ENCODE measurements at places on chromosomes 6 and 20.

GRCh38 chr6:40718401-40718800 is 131.2 kb upstream of the LRFN2 start:
- no peak for DNase-seq

DNA sequence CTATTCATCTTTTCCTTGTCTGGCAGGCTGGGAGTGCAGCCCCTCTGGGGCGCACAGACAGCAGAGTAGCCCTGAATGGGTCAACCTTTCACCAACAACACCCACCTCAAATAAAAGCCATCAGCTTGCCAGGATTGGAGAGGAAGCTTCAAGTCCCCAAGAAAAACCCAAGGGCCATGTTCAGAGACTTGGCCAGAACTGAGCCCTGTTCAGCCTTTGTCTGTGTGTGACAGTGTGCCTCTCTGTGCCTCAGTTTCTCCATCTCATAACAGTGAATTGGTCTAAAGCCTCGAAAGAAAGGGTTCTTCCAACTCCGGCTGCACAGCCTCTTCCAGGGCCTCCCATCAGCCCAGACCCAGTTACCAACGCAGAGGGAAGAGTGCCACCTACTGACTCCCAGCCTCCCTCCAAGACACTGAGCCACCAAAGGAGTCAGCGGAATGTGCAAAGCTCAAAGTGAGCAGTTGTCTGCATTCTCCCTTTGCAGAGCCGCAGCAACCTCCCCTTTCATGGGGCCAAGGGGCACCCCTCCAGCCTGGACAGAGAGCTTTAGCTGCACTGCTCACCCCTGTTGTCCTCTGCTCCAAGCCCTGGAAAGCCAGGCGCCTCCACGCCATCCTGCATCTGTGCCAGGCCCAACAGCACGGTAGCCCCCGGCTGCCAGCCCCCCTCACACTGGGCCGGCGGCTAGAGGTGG is 82.7 kb upstream of the TOP1 start:
- peak; percentile 22 for DNase-seq

GRCh38 chr6:17980329-17980728 is 7.1 kb downstream of the KIF13A start:
- DNase-seq: no peak

GRCh38 chr20:13002251-13002650 is 6.5 kb upstream of the SPTLC3 start:
- no peak for DNase-seq

DNA sequence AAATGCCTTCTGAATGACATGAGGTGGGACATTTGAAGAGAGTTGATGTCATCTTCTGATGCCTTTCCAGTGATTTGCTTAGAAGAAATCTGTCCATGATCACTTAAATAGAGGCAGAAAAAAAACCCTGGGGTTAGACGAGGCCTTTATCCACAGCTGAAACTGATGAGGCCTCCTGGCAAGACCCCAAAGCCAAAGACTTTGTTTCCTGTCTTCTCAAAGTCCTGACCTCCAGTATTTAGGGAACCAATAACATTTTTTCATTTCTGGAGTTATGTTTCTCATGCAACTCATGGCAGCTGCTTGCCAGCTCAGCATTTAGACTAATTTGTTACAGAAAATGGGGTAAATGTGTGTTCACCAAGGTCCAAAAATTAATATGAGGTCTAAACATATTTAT is 248.0 kb upstream of the PRDM1 start:
- no peak for DNase-seq

DNA sequence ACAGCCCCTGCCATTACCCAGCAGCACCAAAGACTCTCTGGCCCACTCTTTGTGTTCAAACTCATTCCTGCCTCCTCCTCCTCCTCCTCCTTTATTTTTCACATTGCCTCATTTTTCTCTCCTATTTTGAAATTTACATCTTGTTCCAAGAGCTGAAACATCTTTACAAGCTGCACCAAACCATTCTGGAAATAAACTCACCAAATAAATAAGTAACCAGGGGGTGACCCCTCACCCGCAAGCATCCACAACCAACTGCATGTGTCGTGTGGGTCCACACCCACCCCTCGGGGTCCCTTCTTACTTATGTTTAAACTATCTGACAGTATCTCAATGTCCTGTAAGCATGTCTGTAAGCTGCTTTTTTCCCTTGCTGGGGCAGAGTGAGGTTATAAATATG is 1.4 kb downstream of the KCNB1 start:
- no peak for DNase-seq

- DNase-seq: no peak
These were observed 14.5 kb downstream of the TCF15 start for GRCh38 chr20:595330-596308.

DNA sequence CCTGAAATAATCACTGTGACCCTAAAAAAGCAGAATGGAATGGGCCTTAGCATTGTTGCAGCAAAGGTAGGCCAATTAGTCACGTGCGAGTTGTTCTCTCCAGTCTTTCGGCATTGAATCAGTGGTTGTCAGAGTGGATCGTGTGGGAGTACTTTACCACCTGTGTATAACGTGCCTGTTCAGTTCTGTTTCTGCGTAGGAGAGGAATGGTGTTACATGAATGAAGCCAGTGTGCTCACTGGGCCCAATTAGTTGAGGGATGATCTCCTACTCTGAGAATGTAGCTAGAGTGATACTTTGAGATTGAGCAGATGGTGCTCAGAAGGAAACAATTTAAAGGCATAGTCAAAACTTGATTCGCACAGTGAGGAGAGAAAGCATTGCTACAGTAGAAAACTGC is 72.4 kb upstream of the KIF25 start:
- no peak for DNase-seq

DNA sequence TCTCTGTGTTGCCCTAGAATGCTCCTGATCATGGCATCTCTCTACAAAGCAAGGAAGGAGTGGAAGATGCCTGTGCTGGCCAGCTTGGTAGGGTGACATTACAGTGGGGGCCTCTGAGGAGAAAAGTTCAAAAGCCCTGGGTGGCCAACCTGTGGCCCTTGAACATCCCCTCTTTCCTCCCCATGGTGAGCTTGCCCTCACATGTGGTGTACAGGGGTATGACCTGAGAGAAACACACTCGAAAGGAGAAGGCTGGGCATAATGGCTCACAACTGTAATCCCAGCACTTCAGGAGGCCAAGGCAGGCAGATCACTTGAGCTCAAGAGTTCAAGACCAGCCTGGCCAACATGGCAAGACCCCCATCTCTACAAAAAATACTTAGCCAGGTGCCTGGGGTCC is 36.6 kb upstream of the SCAF8 start:
- DNase-seq: no peak

DNA sequence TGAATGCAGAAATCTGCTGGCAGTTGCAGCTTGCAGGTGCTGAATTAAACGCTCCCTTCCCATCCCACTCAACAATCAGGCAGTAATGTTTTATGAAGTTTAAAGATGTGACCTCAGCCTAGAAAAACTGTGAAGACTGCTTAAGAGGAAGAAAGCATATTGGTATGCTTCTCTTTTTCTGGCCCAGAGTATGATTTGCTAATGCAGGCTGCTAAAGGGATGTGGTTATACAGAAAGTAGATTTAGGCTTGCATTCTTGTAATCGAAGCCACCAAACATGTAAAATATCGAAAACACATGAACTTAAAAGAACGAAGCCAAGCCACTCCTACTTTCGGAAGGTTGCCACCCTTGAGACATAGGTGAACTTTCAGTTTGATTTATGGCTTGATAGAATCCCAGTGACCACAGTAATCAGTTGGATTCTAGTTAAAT is 40.7 kb downstream of the MAP3K5 start:
- no peak for DNase-seq

DNA sequence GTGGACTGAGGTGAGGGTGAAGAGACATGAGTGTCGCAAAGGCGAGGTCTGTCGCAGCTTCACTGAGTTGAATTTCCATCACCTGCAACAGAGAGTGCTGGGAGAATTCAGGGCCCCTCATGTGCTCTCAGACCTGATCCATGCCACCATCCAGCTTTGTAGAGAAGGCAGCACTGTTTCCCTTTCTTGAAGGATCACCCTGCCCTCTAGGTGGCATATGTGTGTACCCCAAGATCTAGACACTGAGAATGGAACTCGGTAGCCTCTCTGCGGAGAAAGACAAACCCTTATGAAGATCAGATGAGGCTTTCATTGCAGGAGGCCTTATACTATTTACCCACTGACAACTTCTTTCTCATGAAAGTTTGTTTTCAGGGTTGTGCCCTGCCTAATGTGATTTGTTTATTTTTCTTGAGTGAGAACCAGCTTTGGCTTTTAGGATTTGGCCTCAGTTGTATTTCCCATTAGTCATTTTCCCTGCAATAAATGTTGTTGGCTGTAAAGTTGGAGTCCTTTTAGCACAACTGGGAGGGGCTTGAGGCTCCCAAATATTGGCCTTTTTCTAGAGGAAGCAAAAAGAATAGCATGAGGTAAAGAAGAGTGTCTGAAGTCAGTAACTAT is 811.3 kb downstream of the DHX35 start:
- no peak for DNase-seq

- peak; percentile 31 for DNase-seq
These were observed 303 bp downstream of the ILRUN start for GRCh38 chr6:34696189-34696738.

- no peak for DNase-seq
These were observed 9.9 kb downstream of the ETV7 start for GRCh38 chr6:36377594-36377993.

DNA sequence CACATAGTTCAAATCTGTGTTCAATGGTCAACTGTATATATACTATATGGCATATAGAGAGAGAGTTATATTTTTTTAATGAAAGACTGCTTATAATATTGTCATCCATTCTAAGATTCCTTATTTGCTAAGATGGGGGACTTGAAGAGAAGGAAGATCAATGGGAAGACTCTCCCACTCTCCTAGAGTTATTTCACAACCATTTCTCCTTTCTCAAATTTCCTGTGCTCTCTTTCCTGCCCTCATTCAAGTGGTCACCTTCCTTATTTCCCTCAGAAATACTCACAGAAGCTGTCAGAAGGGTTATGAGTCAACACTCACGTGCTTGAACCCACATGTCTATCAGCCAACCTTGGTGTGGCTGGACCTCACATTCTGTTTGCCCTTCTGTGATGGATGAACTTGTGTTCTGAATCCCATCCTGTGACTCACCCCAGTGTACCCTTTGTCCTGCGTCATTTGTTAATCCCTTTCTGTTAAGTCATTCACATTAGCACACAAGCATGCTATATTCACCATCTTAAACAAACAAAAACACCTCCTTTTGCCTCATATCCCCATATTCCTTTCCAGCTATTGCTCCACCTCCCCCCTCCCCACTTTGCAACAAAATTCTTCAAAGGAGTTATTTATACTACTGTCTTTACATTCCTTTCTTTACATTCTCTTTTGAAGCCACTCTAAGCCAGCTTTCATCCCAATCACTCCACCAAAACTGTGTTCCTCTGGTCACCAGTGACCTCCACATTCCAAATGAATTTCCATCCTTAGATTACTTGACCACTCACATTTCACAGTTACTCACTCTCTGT is 279.3 kb upstream of the TCF21 start:
- DNase-seq: peak; percentile 1

DNA sequence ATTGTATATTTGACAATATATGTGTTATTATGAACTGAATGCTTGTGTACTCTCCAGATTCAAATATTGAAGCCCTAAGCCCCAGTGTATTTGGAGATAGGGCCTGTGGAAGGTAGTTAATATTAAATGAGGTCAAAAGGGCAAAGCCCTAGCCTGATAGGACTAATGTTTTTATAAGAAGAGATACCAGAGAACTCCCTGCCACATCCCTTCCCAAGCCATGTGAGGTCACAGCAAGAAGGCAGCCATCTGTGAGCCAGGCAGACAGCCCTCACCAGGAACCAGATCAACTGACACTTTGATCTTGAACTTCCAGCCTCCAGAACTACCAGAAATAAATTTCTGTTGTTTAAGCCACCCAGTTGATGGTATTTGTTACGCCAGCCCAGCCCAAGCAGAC is 36.4 kb upstream of the FBXL4 start:
- no peak for DNase-seq

DNA sequence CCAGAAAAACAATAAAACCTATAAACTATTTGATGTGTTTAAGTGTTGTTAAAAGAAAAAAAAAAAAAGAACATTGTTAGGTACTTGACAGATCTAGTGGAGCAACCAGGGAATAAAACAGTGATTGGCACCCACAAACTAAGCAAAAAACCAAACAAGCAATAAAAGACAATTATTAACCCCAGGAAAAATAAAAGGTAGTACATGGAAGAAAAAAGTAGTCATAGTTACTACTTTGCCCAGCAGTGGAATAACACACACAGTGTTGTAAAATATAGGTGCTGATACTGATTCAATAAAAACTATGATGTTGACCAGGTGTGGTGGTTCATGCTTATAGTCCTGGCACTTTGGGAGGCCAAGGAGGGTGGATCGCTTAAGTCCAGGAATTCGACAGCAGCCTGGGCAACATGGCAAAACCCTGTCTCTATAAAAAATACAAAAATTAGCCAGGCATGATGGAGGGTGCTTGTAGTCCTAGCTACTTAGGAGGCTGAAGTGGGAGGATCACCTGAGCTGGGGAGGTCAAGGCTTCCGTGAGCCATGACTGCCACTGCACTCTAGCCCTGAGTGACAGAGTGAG is 43.9 kb downstream of the PIGU start:
- DNase-seq: no peak

GRCh38 chr6:150517175-150517574 is 82.5 kb upstream of the PLEKHG1 start:
- DNase-seq: no peak

DNA sequence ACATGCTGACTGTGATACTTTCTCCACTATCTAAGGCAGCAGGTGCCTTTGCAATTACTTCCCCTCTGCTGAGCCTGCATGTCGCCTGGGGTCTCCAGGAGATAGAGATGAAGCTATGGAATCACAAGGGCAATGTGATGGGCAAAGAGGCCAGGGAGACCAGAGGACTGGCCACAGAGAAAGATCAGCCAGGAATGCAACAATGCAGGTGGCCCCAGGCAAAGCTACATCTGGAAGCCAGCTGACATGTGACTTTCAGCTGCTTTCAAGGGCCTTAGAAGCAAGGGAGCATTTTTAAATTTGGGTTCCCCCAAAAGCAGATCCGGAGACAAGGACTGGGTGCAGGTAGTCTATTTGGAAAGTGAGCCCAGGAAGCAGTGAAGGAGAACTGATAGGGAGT is 107.9 kb upstream of the SRSF6 start:
- DNase-seq: no peak

GRCh38 chr6:29016559-29017427 is 11.7 kb upstream of the ZNF311 start:
- DNase-seq: peak; percentile 71

GRCh38 chr20:36926653-36927200 is 24.8 kb downstream of the SAMHD1 start:
- no peak for DNase-seq

DNA sequence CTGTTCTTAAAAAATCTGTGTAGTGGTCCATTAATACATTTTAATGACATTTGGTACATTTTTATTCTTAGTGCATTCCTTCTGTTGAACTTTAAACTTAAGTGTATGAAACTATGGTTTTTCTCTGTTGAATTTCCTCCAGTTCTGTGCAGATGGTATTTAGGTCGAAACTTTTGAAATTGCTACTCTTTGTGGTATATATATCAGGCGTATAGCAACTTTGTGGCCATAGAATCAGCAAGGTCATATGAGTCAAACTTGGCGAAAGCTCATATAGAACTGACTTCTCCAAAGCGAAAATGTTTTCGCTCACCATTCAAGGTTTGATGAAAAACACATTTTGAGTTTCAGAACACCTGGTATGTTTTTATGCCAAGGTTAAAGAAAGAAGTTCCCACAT is 93.7 kb downstream of the MAP3K4 start:
- DNase-seq: no peak

All from ACHN (cell line).